ENCODE measurements at places on chromosomes 1 and 21. TPM values are rescaled to one million over a fixed set of nuclear protein-coding genes. Genes with fewer than 3 reads are reported as not detected.

GRCh38 chr1:174075245-174075692 is 53.1 kb upstream of the RC3H1 start:
- DNase-seq = no peak

- no peak for DNase-seq
These were observed 154.4 kb downstream of the OMA1 start for GRCh38 chr1:58392083-58392482.

DNA sequence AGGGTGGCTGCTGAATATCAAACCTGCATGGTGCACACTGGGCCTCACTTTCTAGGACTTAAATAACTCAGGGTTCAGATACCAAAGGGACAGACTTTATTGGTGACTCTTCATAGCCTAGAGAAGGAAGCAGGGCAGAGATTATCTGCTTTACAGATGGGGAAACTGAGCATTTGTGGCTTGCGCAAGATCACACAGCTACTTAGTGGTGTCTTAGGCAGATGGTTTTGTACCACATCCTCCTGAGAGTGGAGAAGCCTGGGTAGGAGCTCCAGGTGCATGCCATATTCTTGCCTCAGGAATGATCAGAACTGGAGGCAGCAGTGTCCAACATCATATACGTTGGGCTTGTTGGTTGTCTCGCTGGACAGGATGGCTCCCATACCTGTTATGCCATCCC is 6.8 kb upstream of the DPH2 start:
- no peak for DNase-seq

- no peak for DNase-seq
These were observed 77.0 kb downstream of the MORN1 start for GRCh38 chr1:2314273-2314802.

- DNase-seq = no peak
These were observed 5.1 kb upstream of the HES4 start for GRCh38 chr1:1004780-1005697.

DNA sequence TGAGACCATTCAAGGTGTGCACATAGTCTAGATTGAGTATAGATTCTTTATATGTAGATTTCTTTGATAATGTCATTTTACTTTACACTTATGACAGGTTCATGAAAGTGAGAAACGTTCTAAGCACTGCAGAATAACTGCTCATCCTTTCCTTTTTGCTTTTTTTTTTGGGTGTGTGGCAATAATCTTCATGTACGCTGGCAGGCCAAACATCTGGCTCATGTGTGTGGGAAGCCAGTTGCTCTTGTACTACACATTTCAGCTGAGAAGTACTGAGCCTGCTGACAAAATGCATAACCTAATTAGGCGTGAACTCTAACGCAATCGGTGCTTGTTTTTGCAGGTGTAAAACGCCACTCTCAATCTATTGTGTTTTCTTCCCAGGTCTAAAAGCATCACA is 350.8 kb upstream of the KAZN start:
- no peak for DNase-seq

- DNase-seq = no peak
These were observed 33.4 kb downstream of the TLR5 start for GRCh38 chr1:223109581-223110026.

DNA sequence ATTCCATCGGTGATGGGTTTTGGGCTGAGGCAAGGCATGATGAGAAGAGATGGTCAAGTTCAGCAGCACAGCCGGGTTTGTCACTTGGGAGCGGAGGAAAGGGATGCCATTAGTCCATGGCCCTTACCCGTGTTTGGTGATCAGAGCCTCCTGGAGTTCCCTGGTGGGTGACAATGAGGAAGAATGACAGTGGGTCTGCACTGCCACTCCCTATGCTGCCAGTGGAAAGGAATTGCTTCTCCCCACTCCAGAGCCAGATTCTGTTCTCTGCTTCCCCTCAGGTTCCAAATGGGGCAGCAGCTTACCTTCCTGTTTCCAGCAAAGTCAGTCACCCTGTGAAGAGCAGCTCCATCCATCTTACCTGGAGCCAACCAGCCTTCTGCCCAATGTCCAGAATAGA is 393.1 kb downstream of the PTPRU start:
- DNase-seq = no peak

GRCh38 chr1:108646265-108646647 is 14.6 kb downstream of the HENMT1 start:
- DNase-seq = no peak

DNA sequence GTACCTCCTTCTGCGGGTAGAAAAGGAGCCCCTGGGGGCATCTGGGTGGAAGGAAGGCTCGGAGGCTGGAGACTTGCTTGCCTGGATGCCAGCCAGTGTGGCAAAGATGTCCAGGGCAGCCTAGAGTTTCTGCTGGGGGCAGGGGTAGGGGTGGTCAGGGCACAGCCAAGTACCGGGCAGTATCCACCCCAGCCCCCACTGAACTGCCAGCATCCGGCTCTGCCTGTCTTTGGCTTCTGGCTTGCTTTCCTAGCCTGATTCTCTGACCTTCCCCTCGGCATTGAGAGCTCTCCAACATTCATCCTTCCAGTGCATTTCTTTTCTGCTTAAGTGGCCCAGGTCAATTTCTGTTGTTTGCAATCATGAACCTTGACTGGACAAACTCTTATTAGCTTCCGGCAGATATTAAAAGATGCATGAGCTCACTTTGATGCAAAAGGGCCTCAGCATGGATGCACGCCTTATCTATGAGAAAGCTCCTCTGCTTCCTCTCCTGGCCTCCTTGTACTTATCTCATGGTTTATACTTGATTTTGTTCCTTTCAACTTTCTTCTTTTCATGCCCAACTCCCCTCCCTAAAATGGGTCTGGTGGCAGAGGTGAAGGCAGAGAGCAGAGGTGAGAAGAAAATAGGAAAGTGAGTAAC is 116.9 kb downstream of the HLCS start:
- DNase-seq = no peak

GRCh38 chr1:185367218-185367617 is 50.2 kb upstream of the IVNS1ABP start:
- no peak for DNase-seq

GRCh38 chr1:77473690-77474089 is 191.9 kb downstream of the AK5 start:
- no peak for DNase-seq

- no peak for DNase-seq
These were observed 63.7 kb downstream of the MACF1 start for GRCh38 chr1:39268112-39268581.

GRCh38 chr21:36994501-36995158 is 11.9 kb upstream of the RIPPLY3 start:
- peak; percentile 31 for DNase-seq

GRCh38 chr1:30684881-30685795 is 38.2 kb downstream of the MATN1 start:
- DNase-seq = peak; percentile 64

GRCh38 chr1:63807046-63807445 is 33.2 kb downstream of the ROR1 start:
- no peak for DNase-seq

- no peak for DNase-seq
These were observed 340.0 kb upstream of the DPYD start for GRCh38 chr1:98260839-98261238.

ANKRD45 gene
- total RNA-seq = 0.32 TPM

LRRC53 gene
- total RNA-seq = not detected

RRP15 gene
- 18.7 TPM for total RNA-seq
